ENCODE measurements at places on chromosomes 2 and 18. TPM values are rescaled to one million over a fixed set of nuclear protein-coding genes. Genes with fewer than 3 reads are reported as not detected.

Gene ZNF892
- 2.2 TPM for total RNA-seq

GRCh38 chr18:33593261-33593660 lies 15.2 kb downstream of the ASXL3 start:
- H3K4me1 ChIP-seq: no peaks in the 10 kb centered on the region
- H3K27ac ChIP-seq: no peak overlapping the region
- no peaks in the 10 kb centered on the region for H3K36me3 ChIP-seq
- no peak overlapping the region for H3K4me3 ChIP-seq
- DNase-seq: no peak

- no peak overlapping the region for H3K4me3 ChIP-seq
Observed at GRCh38 chr18:5746844-5747243, 148.5 kb downstream of the TMEM200C start.

Gene ANO7
- 1.1 TPM for total RNA-seq

DNA sequence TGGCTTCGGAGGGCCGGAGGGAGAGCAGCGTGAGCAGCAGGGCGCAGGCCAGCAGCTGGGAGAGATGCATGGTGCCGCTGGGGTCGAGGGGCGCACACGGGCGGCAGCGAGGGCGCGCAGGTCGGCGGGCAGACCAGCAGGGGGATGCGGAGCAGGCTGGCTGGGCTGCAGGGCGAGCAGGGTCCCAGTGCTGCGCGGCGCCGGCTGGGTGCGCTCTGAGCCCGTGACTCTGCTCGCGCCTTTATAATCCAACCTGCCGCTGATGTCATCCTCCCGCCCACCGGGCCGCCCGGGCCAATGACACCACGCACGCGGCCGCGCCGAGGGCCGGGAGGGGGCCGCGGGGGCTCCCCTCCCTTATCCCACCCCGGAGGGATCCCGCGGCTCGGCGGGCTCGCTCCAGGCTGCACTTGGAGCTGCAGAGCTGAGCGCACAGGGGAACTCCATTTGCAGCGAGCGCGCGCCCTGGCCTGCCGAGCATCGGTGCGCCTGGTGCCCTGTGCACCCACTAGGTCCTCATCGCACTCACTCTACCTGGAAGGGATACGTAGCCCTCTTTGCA lies at the start of gene NPPC:
Gene NPPC, minus strand, starts transcription at position 217 of the 562 bp plus-strand sequence. Its CDS starts 147 bp downstream, at position 70.
- H3K36me3 ChIP-seq: no peaks in the 10 kb centered on the region
- H3K27me3 ChIP-seq: peaks cover 8% of the 10 kb centered on the region
- H3K27ac ChIP-seq: no peak within 1 kb of the TSS
- peaks cover 29% of the 10 kb centered on the region for H3K4me1 ChIP-seq

DNA sequence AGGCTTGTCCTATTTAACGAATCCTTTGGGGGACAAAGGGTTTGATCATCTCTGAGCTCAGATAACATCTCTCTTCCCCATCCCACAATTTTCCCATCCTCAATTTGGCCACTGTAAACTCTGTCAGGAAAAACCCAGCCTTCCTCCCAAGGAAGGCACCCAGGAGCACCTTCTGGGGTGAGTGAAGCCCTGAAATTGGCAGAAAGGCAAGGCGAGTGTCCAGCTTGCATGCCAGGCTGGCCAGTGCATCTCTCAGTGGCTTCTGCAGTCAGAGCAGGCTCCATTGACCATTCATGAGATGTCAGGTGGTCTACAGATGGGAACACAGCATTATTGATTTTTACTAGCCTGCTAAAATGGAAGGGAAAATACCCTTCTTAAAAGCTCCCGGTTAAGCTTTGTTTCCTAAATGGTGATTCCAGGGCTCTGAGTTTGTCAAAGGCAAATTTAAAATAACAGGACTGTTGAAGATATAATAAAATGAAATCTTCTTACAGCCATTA lies 83.2 kb upstream of the BOD1L2 start:
- H3K27ac ChIP-seq: no peak overlapping the region
- H3K4me3 ChIP-seq: no peak overlapping the region
- no peaks in the 10 kb centered on the region for H3K4me1 ChIP-seq

Data from right atrium auricular region (tissue), 2 donors.